Stimulated activated CD4-positive, alpha-beta T cell treated with anti-CD3 and anti-CD28 coated beads, Interleukin-4, amount 100 ng/mL, for 1 hour (primary cell): ENCODE measurements at places on chromosomes 11 and 22.

GRCh38 chr11:2942872-2943710 is 13.9 kb upstream of the PHLDA2 start:
- DNase-seq: no peak

DNA sequence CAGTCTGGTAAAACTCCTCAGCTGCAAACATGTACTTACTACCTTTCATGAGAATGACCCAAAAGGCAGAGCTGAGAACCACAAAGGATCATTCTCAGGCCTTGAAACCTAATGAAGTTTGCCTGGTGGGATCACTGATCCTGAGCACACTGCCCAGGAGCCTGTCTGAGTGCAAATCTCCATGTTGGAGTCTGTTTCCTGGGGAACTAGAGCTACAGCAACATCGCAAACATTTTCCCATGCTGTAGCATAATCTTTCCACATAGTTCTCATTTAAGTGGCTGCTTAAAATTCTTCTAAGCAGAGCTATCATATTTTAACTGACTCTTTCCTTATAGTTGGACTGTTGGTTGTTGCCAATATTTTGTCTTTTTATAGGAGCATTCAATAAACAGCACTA is 58.5 kb downstream of the GUCY1A2 start:
- no peak for DNase-seq

DNA sequence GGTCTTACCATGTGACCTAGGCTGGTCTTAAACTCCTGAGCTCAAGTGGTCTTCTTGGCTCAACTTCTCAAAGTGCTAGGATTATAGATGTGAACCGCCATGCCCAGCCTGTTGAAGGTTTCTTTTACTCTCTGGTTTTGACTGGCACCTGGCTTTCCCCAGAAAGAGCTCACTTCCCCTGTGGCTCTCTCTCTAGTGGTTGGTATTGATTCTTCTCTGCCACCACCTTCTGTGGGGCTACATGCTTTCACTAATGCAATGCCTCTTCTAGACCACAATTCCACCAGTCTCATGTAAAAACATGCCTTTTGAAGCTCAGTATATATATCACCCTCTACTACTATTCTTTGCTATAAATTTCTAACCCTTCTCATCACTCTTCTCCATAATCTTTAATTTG is 67.2 kb downstream of the CCDC83 start:
- DNase-seq: no peak

DNA sequence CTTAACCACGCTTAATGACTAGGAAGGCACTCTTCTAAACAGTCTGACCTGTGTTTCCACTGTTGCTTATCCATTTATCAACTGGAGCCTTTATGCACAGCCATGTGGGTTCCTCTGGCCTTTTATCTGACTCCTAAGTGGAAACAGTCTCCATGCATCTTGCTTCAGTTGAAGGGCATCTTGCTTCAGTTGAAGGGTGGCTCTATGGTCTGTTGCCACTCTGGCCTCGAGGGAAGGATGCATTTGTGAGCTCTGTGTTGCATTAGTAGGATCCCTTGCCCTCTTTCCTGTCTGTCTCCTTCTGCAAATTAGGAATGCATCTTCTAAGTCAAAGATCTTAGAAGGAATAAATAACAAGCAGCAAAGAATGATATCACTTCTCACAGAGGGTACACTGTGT is 25.8 kb upstream of the C11orf96 start:
- no peak for DNase-seq

GRCh38 chr22:44084044-44084772 is 60.1 kb downstream of the PARVB start:
- DNase-seq: no peak

DNA sequence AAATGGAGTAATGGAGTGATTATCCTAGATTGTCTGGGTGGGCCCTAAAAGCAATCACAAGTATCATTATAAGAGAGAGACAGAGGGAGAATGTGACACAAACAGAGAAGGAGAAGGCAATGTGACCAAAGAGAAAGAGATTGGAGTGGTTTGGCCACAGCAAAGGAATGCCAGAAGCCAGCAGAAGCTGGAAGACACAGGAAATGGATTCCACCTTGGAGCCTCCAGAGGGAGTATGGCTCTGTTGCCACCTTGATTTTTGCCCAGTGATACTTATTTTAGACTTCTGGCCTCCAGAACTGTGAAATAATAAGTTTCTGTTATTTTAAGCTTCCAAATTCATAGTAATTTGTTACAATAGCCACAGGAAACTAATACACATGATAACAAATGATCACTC is 36.8 kb upstream of the OR5P2 start:
- DNase-seq: no peak

DNA sequence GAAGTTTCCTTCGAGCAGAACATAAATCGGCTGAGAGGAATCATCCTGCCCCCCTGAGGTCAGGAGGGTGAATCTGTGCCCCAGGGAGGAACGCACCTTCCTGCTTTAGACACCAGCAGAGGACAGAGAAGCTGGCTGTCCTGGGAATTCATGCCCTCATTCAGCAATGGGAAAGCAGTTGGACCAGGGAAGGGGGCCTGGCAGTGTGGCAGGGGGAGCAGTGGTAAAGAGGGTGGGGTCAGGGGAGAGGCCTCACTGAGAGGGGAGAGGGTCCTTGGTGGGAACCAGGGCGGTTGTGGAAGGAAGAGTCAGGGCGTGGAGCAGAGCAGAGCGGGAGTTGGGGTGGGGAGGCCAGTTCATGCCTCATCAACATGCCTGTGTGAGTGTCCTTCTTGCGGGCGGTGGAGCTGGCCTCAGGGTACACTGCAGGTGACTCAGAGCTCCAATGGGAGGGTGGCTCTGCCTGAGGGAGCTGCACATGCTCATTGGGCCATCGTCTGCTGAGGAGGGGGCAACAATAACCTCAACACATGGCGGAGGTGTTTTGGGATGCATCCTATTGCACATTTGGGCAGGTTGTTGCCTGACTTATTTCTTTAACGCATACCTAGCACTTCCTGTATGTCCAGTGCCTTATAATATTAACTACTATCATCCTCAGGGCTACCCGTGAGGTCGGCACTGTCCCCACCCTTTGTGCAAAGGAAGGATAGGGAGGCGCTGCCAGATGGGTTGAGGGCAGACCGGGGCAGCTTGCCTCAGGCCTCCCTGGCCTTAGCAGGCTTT is 23.2 kb downstream of the MED15 start:
- DNase-seq: no peak

GRCh38 chr11:18527512-18527911 is 770 bp upstream of the TSG101 start:
- no peak for DNase-seq

DNA sequence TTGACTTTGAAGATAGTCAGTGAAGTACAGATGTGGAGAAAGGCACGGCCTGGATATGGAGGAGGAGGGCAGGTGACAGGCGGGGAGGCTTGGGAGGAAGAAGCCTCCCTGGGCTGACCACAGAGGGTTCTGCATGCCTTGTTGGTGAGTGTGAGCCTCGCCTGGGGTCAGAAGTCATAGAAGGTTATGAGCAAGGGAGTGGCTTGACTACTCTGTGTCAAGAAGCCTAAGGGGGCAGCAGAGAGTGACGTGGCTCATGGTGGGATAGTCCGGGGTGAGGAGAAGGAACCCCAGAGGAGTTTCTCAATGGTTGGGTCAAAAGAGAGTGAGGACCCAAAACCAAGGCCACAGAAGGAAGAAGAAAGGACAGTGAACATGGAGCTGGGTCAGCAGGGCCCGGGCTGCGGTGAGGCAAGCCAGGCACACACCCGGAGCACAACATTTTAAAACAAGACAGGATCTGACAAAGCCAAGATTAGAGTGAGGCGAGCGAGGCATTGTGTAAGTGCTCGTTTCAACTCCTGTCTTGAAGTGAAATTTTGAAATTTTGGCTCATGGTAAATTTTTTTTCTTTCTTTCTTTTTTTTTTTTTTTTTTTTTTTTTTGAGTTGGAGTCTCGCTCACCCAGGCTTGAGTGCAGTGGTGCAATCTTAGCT is 31.9 kb downstream of the PDGFB start:
- DNase-seq: no peak

- no peak for DNase-seq
These were observed 54.8 kb downstream of the CSTPP1 start for GRCh38 chr11:46991391-46991790.

DNA sequence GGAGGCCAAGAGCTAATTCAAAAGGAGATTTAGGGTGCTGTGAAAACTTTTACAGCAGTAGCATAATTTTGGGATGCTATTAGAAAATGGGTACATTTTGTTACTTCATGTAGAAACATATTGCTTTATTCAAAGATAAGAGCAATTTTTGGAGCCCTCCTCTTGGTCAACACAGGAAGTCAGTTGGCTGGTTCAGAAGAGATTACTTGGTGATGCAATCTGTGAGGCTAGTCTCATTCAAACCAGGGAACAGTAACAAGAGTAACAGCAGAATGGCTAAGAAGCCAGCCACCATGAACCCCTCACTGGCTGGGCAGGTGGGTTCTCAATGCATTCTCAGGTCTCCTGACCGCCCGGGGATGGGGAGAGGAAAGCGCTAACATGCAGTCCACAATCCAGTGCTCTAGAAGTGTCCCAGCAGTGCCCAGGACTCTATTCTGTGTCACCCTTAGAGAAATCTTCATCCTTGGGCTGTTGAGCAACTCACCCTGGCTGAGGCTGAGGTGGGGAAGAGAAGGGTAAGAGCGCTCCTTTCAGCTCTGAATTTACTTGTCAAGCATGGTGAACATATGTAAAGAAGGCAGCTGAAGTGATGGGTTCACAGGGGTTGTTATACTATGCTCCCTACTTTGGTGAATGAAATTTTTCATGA is 262.2 kb upstream of the UBASH3B start:
- no peak for DNase-seq

DNA sequence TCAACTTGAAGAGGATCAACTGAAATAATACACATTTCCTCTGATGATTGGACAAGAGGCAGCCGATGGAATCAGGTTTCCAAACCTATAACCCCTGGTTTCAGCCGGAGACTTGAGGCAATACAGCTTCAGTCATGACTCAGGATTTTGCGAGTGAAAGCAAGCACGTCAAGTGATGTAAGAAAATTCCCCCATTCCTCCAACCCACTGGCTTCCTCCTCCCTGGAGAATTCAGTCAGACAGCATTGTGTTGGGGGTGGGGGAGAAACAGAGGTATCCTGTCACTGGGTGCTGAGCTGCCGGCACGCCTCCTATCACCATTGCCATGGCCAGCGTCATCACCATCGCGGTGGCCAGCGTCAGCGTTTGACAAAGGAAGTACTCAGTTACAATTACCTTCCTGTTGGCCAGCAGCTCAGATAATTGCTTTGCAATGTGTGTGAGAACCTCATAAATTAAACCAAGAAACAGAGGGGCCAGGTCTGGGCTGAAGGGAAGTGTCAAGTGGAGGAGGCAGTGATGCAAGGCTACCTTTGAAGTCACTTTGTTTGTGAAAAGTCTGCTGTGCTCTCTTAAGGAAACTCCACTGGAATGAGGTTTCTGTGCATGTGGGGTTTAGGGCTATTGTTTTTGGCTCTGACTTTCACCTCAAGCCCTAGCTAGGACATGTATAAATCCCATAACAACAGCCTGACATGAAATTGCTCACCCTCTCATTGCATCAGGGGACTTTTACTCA is 50.2 kb downstream of the LIF start:
- DNase-seq: peak; percentile 48

- no peak for DNase-seq
These were observed 61.1 kb downstream of the FLRT1 start for GRCh38 chr11:64096835-64097234.

GRCh38 chr22:29842740-29843139 is 4.7 kb upstream of the ASCC2 start:
- no peak for DNase-seq

GRCh38 chr11:45171550-45171949 is 25.1 kb downstream of the PRDM11 start:
- no peak for DNase-seq

DNA sequence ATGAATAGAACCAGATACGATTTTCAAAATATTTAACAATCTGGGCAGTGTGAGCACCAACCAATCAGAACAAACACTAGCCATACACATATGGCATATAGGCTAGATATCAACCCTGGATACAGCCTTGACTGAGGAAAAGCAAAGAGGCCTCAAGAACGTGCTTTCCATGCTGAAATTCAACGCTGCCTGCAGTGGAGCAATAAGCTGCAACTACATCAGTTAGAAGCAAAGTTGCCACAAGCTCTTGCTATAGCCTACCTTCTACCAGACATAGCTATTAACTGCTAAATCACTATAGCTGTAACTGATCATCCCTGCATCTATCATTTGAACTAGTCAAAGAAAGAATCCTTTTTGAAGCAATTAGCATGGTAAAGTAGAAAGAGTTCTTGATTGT is 42.5 kb downstream of the DENND5A start:
- no peak for DNase-seq

DNA sequence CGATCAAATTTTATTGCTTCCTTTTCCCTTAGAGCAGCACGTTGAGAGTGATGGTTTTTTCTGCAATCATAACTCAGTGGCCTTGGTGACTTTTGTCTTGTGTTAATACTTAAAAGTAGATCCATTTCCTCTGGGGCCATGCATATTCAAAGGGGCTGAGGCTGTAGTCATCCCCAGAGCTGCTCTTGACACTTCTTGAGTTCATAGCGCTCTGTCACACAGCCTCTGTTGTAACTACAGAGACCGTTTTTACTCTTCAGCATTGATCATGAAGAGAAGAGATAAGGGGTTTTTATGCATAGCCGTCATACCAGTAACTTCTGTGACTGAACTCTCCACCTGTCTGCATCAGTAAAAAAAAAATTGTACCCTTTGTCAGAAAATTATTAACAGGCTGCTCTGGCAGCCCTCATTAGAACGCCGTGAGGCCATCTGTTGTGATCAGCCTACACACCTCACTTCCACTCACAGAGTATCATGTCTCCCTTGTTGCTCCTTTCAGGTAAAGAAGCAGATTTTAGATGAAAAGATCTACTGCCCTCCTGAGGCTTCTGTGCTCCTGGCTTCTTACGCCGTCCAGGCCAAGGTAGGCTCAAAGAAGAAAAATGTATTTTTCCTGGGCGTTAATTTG is 38.4 kb downstream of the NF2 start:
- no peak for DNase-seq

DNA sequence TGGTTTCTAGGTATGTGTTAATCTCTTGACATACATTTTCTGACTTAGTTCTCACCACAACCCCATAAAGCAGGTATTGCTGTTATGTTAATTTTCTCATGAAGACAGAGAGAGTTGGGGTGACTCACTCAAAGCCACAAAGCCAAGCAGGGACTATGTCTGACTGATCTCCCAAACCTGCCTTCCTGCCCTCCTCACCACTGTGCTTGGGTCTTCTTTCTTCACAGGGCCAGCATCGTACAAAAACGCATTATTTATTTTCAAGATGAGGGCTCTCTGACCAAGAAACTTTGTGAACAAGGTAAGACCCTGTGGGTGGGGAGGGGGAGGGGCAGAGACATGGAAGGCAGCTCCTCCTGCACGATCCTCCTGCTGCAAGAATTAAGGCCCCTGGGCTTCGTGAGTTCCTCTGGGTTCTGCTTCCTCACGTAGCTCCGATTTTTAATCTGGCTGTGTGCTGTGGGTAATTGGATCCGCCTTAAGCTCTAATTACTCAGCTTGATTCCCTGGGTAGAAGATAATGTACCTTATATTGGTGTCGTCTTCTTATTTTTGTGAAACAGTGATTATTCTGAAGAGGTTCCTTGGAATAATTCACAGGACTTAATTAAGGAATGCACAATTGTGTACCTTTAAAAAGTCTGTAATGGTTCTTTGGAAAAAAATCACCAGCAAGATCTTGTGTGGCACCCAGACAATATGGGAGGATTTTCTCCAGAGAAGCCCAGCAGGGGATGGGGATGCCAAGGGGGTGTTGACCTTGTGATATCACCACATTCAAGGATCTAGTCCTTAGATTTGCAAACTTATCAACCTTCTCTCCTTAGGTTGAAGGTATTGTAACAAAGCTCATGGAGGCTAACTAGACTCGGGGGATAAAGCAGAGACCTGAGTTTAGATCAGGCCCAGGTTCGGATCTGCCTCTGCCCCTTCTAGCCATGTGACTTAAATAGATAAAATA is 112.9 kb downstream of the SPON1 start:
- DNase-seq: peak; percentile 39
